Fibroblast of the aortic adventitia (primary cell): ENCODE measurements at places on chromosomes 6 and 20.
A peak's percentile ranks its signal among the peaks of the same experiment; 100 is the strongest.

- DNase-seq, result no peak
Measured at GRCh38 chr20:37353285-37353849, 7.4 kb downstream of the SRC start.

DNA sequence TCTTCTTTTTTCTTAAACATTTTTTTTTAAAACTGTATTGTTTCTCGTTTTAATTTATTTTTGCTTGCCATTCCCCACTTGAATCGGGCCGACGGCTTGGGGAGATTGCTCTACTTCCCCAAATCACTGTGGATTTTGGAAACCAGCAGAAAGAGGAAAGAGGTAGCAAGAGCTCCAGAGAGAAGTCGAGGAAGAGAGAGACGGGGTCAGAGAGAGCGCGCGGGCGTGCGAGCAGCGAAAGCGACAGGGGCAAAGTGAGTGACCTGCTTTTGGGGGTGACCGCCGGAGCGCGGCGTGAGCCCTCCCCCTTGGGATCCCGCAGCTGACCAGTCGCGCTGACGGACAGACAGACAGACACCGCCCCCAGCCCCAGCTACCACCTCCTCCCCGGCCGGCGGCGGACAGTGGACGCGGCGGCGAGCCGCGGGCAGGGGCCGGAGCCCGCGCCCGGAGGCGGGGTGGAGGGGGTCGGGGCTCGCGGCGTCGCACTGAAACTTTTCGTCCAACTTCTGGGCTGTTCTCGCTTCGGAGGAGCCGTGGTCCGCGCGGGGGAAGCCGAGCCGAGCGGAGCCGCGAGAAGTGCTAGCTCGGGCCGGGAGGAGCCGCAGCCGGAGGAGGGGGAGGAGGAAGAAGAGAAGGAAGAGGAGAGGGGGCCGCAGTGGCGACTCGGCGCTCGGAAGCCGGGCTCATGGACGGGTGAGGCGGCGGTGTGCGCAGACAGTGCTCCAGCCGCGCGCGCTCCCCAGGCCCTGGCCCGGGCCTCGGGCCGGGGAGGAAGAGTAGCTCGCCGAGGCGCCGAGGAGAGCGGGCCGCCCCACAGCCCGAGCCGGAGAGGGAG is 580 bp downstream of the VEGFA start:
- DNase-seq, result no peak

- no peak for DNase-seq
Measured at GRCh38 chr20:40050596-40050995, 638.4 kb downstream of the MAFB start.

GRCh38 chr20:16608277-16608650 is 35.0 kb upstream of the KIF16B start:
- DNase-seq, result no peak

DNA sequence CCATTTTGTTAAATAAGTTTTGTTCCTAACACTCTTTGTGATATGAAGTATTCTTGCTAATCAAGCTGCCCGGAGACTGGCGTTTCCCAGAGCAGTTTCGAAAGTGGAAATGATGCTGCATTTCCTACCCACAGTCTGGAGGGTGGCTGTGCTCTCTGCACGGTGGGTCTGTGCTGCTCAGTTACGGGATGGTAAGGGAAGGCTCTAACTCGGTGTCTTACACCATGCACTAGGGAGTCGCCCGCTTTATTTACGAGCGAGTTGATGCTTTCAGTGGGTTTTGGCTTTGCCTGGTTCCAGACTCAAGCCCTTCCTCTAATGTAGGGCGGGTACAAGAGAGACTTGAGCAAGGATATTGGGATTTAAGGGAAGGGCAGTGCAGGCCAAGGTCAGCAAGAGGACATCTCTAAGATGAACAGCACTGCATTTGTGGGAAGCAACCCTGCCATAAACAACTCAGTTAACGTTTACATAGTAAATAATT is 180.1 kb upstream of the AKAP12 start:
- peak; percentile 37 for DNase-seq

- peak; percentile 16 for DNase-seq
Measured at GRCh38 chr6:11921751-11922150, 90.4 kb upstream of the HIVEP1 start.

DNA sequence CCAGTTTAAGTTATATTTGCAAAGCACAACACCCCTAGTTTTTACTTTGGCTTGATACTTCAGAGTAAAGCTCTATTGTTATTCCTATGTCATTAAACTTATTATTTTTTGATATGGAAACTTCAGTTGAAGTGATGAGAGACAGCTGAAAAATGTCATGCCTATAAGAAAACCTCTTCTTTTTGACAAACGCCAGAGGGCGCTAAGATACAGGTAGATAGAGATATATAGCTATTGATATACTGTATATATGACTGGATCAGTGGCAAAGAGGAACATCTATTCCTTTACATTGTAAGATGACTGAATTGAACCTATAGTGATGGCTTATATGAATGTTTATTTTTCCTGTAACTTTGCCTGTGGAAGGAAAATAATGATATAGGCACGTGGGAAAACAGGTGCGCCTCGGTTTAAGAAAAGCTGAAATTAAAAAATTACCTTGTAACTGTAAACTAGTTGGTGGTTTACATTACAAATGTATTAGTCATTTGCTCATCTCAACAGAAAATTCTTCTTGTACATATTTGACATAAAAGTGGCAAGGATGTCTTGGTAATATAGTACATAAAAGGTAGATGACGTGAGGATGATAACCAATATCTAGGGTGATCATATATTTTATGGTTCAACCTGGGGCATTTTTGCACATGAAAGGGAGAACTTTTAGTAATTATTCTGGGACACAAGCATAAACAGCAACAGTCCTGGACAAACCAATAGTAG is 74.1 kb downstream of the LAMA4 start:
- DNase-seq, result peak; percentile 92

DNA sequence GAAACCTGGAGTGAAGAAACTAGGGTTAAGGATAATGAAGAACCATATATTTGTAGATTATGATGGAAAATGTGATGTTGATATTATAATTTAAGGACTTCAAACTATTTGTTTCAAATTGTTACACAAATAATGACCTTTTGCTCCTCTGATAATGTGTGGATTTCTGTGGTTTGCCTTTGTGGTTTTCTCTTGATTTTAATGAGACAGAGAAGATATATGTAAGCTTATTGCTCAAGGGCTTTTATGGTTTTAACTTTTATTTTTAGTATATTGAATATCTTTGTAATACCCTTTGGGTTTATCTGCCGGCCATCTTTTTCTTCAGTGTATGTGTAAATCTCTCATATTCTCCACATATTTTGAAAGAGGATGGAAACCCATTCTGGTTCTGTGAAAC is 362.3 kb downstream of the RIMS1 start:
- DNase-seq, result no peak

DNA sequence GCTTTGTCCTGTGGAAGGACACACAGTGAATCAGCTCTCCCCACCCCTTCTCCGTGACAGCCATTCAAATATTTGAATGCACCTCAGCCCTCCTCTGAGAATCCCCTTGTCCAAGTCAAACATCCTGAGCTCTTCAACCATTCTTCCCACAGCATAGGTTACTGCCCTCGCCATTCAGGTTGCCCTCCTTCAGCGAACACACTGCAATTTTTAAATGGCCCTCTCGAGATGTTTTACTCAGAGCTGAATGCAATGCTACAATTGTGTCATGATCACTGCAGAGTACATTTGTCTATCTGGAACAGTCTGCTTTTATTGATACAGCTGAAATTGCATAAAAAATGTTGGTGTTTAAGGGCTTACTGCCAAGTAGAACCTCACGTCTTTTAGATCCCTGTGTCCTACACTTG is 48.9 kb downstream of the SLC2A12 start:
- peak; percentile 31 for DNase-seq

- DNase-seq, result no peak
Measured at GRCh38 chr20:57408536-57409233, 17.5 kb downstream of the RBM38 start.

- DNase-seq, result no peak
Measured at GRCh38 chr6:5747379-5747778, 259.3 kb downstream of the NRN1 start.

DNA sequence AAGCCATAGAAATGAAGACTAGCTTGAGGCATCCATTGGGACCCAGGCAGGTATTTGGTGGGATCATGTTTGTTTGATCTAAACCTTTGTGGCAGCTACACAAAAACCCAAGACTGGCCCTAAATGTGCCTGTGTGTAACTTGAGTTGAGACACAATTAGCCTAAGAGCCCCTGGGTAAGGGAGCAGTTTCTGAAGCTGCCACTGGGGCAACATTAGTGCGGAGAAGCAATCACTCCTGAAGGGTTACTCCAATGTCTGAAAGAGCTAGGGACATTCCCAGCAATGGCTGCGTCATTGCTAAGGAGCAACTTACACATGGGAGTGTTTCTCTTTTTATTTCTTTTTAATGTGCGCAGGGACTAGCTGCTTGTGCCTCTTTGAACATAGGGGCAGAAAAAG is 67.9 kb upstream of the EEF1E1 start:
- no peak for DNase-seq

- DNase-seq, result no peak
Measured at GRCh38 chr6:53301801-53302537, 46.8 kb downstream of the ELOVL5 start.

DNA sequence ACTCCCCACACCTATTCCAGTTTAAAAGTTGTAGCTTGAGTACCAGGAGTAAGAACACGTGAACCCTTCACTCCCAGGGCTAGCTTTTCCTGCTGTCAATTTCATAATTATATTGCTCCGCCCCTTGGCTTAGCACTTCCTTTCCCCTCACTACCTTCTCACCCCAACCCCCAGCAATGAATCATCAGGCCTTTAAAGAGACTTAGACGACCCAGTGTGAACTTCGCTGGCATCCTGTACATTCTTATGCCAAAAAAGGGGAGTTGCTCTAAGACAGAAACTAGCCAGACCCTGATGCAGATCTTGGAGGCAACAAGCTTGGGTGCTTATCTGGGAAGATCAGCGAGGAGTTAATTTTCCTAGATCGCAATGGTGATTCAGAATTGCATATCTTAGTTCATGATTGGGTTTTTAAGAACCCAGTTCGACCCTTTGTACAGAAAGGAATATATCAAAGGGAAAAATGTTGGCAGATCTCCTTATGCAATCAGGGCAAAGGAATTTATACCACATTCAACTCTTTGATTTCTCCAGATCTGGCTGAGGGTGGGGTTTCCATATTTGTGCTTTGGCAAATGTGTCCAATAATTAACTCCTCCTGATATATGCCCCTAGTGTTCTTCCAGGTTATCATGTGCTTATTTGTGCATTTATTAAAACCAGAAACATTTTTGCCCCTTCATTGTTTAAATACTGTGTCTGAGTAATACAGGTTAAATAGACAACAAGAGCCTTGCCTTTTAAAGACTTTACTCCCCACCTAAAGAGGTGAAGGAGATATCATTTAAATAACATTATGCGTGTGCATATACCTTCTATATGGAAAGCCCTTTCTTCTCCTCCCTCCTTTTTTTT is 8.1 kb upstream of the ATXN1 start:
- peak; percentile 95 for DNase-seq

DNA sequence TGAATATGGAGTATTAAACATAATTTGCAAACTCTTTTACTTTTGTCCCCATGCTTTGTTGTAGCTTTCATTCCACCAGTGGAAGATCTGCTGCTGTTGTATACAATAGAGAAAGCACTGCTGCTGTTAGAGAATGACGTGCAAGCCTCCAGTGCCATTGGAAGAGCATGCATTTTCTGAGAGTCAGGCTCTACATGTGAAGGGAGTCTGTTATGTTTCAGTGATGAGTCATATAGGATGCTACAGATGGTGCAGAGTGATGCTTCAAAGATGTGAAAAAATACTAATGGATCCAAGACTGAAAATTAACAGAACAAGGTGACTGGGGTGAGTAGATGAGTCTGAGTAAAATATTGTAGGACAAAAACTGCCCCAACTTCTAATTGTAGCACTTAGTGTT is 22.4 kb upstream of the BACH2 start:
- no peak for DNase-seq

DNA sequence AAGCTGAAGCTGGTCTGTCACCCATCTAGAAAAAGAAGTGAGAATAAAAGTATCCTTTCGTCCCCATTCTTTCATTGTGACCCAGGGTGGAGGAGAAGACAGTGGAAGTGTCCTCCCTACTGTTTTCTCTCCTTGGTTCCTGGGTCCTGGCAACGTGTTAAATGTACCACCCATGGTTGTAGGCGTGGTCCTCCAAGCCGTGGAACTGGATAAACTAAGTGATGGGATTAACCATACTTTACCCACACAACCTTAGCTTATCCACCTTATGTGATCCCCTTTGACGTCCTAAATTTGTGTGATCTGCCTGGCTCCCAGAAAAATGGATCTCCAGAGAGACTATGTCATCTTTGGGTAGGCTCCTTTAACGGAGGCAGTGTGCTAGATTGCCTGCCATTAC is 47.4 kb downstream of the HLA-DPB1 start:
- DNase-seq, result no peak

DNA sequence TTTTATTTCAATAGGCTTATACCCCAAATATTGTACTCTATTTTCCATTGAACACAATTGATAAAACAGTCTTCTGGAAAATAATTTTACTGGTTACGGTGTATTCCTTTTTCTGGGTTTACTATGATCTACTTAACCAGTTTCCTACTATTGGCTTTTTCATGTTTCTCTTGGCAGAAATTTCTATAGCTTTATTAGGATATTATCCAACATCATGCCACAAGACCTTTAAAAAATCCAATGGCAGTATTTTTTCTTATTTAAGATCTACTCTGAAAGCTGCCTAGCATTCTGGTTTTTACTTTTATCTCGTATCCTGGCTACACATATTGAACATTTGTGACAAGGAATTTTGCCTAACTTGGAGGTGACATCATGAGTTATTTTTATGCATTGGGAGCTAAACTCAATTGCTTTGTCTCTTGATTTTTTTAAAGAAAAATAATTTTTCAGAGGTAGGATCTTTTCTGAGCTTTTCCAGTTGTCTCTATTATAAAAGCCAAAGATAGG is 45.5 kb downstream of the SLC9A8 start:
- peak; percentile 40 for DNase-seq

- no peak for DNase-seq
Measured at GRCh38 chr6:127451388-127451787, 7.8 kb downstream of the KIAA0408 start.

- DNase-seq, result no peak
Measured at GRCh38 chr6:166551754-166552495, 34.6 kb downstream of the RAMACL start.

- no peak for DNase-seq
Measured at GRCh38 chr6:22364306-22364705, 67.5 kb upstream of the PRL start.

GRCh38 chr6:141610741-141611140 is 522.0 kb upstream of the GJE1 start:
- peak; percentile 29 for DNase-seq

DNA sequence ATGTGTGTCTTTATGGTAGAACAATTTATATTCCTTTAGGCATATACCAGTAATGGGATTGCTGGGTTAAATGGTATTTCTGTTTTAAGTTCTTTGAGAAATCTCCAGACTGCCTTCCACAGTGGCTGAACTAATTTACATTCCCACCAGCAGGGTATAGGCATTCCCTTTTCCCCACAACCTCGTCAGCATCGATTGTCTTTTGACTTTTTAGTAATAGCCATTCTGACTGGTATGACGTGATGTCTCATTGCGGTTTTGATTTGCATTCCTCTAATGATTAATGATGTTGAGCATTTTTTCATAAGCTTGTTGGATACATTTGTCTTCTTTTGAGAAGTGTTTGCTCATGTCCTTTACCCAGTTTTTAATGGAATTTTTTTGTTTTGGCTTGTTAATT is 5.3 kb upstream of the TASP1 start:
- DNase-seq, result peak; percentile 21
